ENCODE measurements at places on chromosomes 5 and 9.

- DNase-seq = no peak
Observed at GRCh38 chr9:90340421-90340820, 302.2 kb downstream of the DIRAS2 start.

GRCh38 chr9:4799775-4800174, 7.0 kb downstream of the RCL1 start:
- DNase-seq = no peak

- no peak for DNase-seq
Observed at GRCh38 chr9:12684974-12685373, 8.2 kb upstream of the TYRP1 start.

- no peak for DNase-seq
Observed at GRCh38 chr5:111003623-111004022, 67.9 kb upstream of the TSLP start.

- DNase-seq = no peak
Observed at GRCh38 chr5:123626051-123626450, 114.1 kb downstream of the CSNK1G3 start.

GRCh38 chr9:97545486-97545885, 44.0 kb downstream of the TMOD1 start:
- DNase-seq = no peak

GRCh38 chr9:89657295-89657694, 52.5 kb downstream of the GADD45G start:
- DNase-seq = no peak

- DNase-seq = no peak
Observed at GRCh38 chr9:93599571-93600403, 23.4 kb downstream of the PHF2 start.

- no peak for DNase-seq
Observed at GRCh38 chr5:138793575-138793974, 40.4 kb downstream of the CTNNA1 start.

- DNase-seq = no peak
Observed at GRCh38 chr9:69079186-69079585, 43.6 kb downstream of the FXN start.

DNA sequence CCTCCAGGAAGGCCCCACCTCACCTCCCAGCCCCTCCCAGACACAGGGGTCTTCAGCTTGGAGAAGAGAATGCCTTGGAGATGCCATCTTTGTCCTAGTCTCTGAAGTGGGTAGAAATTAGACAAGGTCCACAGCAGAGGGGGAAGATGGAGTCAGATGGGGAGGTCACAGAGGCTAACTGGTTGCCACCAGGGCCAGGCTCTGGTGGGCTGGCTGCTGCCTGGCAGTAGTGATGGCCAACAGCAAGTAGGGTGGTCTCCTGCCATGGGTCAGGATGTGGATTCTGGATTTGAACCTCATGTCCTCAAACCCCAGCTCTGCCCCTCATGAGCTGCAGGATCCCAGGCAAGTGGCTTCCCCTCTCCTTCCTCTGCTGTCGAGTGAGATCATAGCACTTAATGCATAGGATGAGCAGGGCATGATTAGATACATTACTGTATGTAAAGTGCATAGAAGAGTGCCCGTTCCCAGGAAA, 38.7 kb upstream of the NEK6 start:
- DNase-seq = no peak

DNA sequence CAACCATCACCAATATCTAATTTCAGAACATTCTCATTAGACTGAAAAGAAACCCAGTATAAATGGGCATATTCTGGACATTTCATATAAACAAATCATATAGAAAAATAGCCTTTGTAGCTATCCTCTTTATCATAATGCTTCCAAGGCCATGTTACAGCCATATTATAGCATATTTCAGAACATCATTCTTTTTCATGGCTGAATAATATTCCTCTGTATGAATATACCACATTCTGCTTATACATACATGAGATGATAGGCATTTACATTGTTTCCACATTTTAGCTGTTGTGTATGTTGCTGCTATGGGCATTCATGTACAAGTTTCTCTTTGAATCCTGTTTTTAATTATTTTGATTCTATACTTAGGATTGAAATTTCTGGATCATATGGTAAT, 167.0 kb downstream of the FBXL17 start:
- no peak for DNase-seq

DNA sequence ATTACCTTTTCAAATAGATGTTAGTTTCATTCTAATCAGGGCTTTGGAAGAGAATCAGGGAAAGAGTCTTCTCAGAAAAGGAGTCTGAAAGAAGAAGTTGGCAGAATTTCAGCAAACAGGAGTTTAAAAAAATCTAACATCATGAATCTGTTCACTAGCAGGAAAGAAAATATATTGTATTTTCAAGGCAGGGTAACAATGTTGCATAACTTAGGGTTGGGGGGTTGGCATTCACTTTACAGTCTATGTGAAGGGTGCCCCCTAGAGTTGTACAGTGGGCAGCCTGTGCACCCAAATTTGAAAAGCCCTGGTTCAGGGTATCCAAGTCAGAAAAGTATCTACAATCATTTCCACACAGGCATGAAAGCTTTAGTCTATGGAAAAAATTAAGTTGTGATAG, 348.4 kb upstream of the SLC30A5 start:
- DNase-seq = no peak

Data from memory B cell (primary cell).